Aorta (tissue), 5 donors: ENCODE measurements at places on chromosomes 11 and 22. TPM values are rescaled to one million over a fixed set of nuclear protein-coding genes. Genes with fewer than 3 reads are reported as not detected.

DNA sequence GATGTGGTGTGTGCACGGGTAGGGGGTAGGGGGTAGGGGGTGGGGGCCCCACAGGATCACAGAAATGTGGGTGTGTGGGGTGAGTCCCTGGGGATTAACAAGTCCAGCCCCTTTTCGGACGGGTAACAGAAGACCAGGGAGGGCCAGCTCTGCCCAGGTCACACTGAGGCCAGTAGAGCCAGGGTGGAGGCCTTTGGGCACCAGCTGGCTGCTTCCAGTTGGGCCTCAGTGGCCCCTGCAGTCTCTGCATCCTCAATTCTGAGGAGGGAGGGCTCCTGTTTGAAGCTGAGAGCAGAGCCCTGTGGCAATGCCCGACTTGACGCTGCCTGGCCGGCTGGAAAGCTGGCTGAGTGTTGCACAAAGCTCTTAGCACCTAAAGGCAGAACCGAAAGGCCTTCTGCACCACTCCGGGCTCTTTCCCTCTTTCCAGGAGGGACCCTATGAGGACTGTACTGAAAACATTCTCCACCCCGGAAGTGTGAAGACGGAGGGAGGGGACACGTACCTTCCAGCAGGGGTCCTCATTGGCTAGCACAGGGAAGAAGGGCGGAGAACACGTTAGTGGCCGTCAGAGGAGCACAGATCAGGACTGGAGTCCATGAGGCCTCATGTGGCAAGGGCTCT is 120.4 kb downstream of the PHF21B start:
- H3K27ac ChIP-seq, result no peak overlapping the region
- no peaks in the 10 kb centered on the region for H3K36me3 ChIP-seq
- no peaks in the 10 kb centered on the region for H3K4me1 ChIP-seq
- peak; percentile 66 for DNase-seq
- H3K4me3 ChIP-seq, result no peak overlapping the region
- H3K27me3 ChIP-seq, result no peaks in the 10 kb centered on the region

DNA sequence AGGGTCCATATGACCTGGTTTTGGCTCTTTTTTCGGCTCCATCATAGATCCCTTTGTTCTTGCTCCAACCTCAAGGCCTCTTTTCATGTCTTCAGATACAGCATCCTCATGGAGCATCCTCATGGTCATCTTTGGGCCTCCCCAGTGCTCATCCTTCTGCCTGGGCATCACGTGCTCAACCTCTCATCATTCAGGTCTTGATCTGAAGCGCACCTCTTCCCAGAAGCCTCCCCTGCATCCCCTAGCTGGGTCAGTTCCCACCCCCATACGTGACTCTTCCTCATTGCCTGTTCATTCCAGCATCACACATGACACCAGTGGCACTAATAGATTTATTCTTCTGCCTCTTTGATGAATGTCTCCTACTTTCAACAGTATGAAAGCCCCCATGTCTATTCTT is 192.2 kb downstream of the MIAT start:
- no peaks in the 10 kb centered on the region for H3K27me3 ChIP-seq
- no peaks in the 10 kb centered on the region for H3K36me3 ChIP-seq
- no peak overlapping the region for H3K4me3 ChIP-seq
- no peak overlapping the region for H3K27ac ChIP-seq
- no peak for DNase-seq

DNA sequence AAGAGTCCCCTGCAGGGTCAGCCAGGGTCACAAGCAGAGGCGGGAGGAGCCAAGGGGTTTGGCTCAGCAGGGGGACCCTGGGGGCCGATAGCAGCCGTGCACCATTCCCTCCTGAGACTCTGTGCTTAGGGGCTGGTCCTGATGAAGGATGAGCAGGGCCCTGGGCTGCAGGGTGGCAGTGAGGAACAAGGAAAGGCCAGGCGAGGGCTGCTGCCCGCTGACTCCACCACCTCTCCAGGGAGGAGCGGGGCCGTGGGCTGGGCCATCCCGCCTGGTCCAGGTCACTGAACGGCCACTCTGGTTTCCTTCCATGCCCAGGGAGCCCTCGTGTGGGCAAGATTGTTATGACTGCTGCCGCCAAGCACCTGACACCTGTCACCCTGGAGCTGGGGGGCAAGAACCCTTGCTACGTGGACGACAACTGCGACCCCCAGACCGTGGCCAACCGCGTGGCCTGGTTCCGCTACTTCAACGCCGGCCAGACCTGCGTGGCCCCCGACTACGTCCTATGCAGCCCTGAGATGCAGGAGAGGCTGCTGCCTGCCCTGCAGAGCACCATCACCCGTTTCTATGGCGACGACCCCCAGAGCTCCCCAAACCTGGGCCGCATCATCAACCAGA is 9.2 kb upstream of the NDUFS8 start:
- H3K4me3 ChIP-seq, result no peak overlapping the region
- no peaks in the 10 kb centered on the region for H3K27me3 ChIP-seq
- no peaks in the 10 kb centered on the region for H3K36me3 ChIP-seq
- no peaks in the 10 kb centered on the region for H3K4me1 ChIP-seq
- H3K27ac ChIP-seq, result no peak overlapping the region

DNA sequence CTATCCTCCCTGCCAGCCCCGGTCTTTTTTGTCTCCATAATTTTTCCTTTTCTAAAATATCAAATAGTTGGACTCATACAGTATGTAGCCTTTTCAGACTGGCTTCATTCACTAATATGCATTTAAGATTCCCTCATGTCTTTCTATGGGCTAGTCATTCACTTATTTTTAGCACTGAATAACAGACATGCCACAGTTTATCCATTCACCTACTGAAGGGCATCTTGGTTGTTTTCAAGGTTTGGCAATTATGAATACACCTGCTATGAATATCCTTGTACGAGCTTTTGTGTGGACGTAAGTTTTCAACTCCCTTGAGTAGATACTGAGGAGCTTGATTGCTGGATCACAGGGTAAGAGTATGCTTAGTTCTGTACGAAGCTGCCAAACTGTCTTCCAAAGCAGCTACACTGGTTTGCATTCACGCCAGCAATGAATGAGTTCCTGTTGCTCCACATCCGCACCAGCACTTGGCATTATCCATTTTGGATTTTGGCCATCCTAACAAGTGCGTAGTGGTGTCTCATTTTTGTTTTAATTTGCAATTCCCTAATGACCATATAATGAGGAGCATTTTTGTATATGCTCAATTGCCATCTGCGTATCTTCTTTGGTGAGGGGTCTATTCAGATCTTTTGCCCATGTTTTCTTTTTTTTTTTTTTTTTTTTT is 21.1 kb downstream of the ALG12 start:
- no peak overlapping the region for H3K27ac ChIP-seq
- H3K4me1 ChIP-seq, result no peaks in the 10 kb centered on the region
- DNase-seq, result no peak
- H3K4me3 ChIP-seq, result no peak overlapping the region
- no peaks in the 10 kb centered on the region for H3K27me3 ChIP-seq

The TKFC gene
- 23.1 TPM for polyA plus RNA-seq

DNA sequence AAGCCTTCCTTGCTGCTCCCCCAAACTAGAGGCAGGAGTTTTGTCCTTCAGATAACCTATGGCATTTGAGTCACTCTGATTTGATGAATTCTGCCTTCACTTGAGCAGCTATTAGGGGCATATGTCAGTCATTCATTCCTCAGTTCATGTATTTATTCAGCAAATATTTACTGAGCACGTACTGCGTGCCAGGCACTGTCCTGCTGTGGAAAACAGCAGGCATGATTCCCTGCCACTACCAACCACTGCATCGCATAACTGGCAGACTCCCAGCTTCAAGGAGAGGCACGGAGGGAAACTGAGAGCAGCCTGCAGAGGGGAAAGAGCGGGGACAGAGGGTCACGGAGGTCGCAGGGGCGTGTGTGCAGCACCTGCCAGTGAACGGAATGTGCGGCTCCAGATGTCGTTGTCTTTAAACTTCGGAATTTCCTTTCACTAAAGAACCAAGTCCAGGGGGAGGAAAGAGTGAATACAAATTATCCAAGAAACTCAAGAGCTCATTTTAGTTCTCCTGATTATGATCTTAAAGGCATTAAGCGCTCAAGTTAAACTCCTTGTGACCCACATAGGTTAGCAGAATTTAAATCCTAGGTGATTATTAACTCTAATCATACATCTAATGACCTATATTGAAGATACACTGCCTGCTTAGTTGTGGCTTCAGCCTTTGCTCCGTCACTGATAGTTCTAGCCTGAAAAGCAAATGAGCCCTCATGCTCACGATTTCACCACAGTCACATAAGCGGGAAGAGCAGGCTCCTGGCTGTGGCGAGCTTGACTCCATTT is 12.6 kb downstream of the PPARA start:
- no peaks in the 10 kb centered on the region for H3K27me3 ChIP-seq
- H3K36me3 ChIP-seq, result no peaks in the 10 kb centered on the region
- no peak overlapping the region for H3K4me3 ChIP-seq
- no peak for DNase-seq
- no peak overlapping the region for H3K27ac ChIP-seq
